ENCODE measurements at places on chromosomes 4 and X.

- DNase-seq, result no peak
Observed at GRCh38 chr4:112302320-112303274, 5.4 kb downstream of the ALPK1 start.

DNA sequence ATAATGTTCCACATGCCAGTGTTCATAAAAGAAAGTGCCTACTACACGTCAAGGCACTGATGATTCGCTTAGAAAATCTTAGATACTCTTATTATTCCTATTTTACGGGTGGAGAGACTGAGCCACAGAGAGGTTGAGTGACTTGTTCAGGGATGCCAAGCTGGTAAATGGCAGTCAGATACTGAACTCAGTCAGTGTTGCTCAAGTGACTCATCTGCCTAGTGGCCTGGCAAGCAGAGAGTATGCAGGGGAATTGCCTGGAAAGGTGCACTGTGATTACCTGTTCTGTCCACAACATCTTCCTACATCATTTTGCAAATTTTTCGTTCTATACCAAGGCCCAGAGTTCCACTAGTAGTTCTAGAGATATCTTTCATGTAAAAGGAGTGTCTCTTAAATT, 68.4 kb downstream of the RAPGEF2 start:
- DNase-seq, result no peak

DNA sequence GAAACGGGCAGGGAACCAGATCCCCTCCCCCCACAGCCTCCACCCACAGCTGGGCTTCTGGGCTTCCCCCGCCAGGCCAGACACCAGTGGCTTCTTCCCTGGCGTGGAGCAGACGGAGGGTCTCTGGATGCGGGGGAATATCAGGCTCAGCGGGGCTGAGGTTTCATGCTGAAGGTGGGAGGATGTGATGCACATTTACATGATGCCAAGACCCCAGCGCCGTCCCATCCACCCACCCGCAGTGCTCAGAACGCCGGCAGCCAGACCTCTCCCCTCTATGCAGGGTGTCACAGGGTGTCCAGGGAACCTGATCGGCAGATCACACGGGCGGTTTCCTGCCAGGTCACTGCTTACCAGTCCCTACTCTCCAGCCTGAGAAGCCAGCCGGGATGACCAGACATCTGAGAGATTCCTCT, 12.8 kb upstream of the TNIP2 start:
- DNase-seq, result peak; percentile 30

DNA sequence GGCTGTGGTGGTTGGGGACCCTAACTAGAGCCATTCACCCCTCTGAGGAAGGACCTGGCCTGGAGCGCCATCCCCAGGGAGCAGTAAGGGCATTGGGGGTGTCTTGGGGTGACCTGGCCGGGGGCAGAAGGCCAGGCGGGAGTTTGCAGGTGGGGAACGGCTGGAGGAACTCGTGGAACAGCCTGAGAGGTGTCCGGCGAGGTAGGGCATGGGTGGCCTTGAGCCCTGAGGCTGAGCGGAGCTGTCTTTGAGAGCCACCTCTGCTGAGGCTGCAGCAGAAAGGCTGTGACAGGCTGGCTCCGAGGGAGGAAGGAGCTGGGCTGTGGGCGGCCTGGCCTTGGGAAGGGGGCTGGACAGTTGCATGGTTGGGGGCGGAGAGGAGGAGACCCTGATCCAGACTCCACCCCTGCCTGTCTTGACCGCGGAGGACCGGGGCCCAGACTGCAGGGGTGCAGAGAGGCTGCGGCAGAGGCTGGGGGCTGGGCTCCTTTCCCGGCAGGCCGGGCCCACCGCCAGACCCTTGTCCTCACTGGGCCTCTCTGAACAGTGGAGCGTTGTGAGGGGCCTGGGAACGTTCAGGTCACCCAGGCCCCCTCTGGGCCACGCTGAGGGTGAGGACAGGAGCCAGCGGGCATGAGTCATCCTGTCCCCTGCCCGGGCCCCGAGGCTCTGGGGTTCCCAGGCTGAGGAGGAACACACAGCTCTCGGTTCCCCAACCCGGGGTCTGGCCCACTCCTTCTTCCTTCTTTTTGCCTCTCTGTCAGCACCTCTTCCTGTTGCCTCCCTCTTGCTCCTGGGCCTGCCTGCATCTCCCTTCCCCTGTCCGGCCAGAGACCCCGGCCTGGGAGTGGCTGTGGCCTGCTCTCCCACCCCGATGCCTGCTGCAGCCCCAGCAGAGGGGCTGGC, 8.1 kb downstream of the SH3BP2 start:
- DNase-seq, result peak; percentile 86

DNA sequence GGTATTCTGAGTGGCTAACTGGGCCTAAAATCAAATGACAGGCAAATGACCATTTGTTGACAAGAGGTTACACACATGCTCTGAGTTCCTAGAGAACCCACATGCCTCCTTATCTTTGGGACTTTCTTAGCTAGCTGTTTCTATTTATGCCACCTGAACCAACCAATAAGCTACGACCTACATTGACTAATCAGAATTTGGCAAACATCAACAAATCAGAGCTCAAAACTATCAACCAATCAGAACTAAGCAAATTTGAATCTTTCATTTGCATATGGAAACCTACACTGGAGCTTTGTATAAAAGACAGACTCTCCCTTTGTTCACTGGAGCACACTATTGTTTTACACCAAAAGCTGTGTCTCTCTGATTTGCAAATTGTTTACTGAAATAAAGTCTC, 192.0 kb downstream of the CXXC4 start:
- no peak for DNase-seq

- peak; percentile 69 for DNase-seq
Observed at GRCh38 chr4:2390146-2390545, 28.3 kb downstream of the ZFYVE28 start.

All from choroid plexus epithelial cell (primary cell).